ENCODE measurements at places on chromosomes 3 and 15. TPM values are rescaled to one million over a fixed set of nuclear protein-coding genes. Genes with fewer than 3 reads are reported as not detected.

NCKIPSD gene
- 32.5 TPM for total RNA-seq

GOLGA6B gene
- total RNA-seq: not detected

PRSS50 gene
- total RNA-seq: 0.54 TPM

STRA6 gene
- total RNA-seq: 0.12 TPM

ISL2 gene
- total RNA-seq: 3.8 TPM

GOLGA6L10 gene
- 0.81 TPM for total RNA-seq

CCR2 gene
- total RNA-seq: 0.77 TPM

MESP2 gene
- total RNA-seq: not detected

ST8SIA2 gene
- not detected for total RNA-seq

XRN1 gene
- total RNA-seq: 54.6 TPM

HEMK1 gene
- 11.6 TPM for total RNA-seq

NME9 gene
- total RNA-seq: 0.47 TPM

CHAC1 gene
- total RNA-seq: 1.8 TPM

GCNT3 gene
- total RNA-seq: not detected

LRRIQ4 gene
- total RNA-seq: not detected

CD47 gene
- total RNA-seq: 63.7 TPM

DNA sequence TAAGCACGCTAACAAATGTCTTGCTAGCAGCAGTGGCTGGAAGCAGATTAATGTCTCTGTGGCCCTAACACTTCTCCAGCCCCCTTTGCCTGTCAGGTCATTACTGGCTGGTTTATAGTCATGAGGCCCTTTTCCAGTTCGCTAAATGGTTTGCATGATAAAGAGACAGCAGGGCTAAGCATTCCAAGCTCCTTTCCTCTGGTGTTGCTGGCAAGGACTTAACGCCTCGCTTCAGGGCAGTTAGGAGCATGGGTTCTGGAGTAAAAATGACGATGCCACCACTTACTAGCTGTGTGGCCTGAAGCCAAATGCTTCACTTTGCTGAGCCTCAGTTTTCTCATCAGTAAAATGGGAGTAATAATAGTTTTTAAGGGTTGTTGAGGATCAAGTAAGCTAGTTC lies 185.9 kb downstream of the MEGF11 start:
- ATAC-seq: no peak

GRCh38 chr15:50425219-50425618 lies 1.0 kb downstream of the USP8 start:
- ATAC-seq: no peak

DNA sequence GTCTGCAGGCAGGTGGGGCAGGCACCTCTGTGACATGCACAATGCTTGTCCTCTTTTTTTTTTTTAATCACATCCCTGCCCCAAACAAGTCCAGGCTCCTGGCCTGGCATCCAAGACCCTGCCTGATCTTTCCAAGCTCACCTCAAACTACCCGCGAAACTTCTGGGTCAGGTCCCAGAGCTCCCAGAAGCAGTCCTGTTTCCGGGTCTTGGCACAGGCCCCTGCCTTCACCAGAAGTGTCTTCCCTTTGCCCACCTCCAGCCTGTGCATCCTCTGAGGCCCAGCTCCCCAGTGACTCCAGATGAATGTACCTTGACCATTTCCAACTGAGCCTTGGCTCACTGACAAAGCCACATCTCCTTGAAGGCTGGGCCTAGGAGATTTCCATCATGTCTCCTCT lies 23.0 kb downstream of the PLA2G4E start:
- no peak for ATAC-seq

- ATAC-seq: no peak
These were observed 40.8 kb downstream of the PLCH1 start for GRCh38 chr3:155704061-155704460.

DNA sequence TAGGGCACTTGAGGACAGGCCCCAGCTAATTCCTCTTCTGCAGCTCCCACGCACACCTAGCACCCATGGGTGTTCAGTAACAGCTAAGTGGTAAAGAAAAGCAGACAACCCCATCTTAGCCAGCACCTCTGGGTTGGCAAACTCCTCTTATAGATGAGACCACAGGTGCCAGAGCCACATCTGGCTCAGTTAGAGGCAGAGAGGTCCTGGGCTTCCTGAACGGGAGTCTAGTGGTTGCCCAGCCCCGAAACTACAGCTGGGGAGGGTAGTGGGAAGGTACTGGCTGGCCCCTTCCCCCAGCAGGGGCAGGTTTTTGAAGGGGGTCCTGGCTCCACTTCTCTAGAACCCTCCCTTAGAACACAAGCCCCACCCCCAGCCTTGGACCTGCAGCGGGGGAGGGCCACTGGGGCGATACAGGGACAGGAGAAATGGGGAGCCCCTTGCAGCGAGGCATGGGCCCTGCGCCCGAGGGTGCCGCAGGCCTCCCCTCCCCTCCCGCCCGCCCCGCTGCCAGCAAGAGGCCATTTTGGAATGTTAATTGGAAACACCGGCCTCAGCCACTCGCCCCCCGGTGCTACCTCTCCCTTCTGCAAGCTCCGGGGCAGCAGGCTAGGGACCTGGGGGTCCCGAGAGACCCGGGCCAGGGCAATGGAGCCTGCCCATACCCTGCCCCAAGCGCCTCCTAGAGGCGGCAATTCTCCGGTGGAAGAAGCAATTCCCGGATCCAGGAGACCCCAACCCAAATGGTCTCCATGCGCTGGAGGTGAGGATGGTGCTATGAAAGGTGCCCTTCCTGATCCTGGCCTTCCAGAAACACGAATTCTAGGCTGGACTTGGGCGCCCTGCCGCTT lies 1.5 kb downstream of the DUSP7 start:
- no peak for ATAC-seq

- ATAC-seq: no peak
These were observed 221.2 kb downstream of the SQOR start for GRCh38 chr15:45855907-45856579.

DNA sequence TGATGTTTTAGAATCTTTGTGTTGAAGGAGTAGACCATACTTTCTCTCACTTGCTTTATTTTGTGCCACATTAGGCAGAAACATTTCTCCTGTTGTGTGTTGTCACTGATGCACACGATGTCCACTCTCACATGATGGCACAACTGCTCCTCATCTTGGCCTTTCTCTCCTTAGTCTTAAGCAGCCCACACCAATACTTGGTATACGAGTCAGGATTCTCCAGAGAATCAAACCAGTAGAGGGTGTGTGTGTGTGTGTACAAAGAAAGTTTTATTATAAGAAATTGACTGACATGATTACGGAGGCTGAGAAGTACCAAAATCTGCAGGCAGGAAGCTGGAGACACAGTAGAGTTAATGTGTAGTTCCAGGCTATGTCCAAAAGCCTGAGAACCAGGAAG lies 187.1 kb downstream of the ALCAM start:
- ATAC-seq: no peak

GRCh38 chr15:65423976-65424679 lies 1.4 kb upstream of the IGDCC4 start:
- no peak for ATAC-seq

- no peak for ATAC-seq
These were observed 17.9 kb upstream of the ABI3BP start for GRCh38 chr3:101011136-101011535.

DNA sequence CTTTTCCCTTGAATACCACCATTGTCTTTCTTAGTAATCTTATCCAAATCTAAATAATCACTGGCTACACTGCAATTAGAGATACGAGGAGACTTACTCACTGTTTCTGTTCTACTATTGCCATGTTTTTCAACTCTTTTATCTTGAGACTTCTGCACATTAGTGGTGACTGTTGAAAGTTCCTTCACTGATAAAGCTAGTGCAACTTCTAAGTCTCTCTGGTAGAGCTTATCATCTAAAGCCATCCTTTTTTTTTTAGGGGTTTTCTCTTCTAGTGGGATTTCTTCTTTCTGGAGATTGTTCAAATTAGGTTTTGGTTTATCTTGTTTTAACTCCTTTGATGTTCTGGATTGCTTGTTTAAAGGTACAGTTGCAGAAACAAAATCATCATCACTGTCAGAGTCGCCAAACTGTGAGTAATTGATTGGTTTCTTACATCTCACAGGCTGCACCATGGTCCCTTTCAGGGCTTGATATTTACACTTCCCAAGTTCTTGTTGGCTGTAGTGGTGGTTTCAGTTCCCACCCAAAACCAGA lies 37.7 kb downstream of the NCK1 start:
- ATAC-seq: no peak

DNA sequence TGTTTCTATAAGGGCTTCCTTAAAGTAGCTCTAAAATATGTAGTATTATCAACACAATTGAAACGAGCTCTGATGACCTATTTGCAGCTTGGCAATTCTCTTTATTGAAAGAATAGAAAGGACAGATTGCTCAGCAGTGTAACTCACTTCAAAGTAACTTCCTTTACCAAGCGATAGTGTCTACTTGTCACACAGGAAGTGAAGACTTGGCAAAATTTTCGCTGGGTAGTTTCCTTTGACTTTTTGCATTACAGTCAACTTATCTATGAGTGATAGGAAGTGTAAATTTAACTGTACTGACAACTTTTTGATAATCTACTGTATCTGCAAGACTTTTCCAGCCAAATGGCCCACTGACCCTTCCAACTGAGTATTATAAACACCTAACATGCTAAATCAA lies 22.8 kb downstream of the SLC9A9 start:
- no peak for ATAC-seq

DNA sequence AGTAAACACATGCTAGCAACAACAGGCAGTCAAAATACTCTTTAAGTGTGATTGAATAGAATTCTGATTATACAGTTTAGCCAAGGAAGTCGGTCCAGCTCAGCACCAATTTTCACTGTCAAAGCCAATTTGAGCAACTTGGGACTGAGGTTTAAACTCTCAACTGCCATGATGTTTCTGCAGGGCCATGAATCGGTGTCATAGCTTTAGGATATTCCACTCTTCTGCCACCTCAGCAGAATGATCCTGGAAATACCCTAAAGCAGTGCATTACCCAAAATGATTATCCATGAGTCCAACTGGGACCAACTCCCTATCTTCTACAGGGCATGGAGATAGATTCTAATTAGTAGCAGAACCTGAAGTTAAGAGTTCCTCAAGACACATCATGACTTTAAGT lies 262.4 kb downstream of the RORA start:
- ATAC-seq: no peak

- ATAC-seq: no peak
These were observed 77.3 kb downstream of the NFKBIZ start for GRCh38 chr3:101926594-101927105.

- ATAC-seq: peak; percentile 92
These were observed 8.4 kb upstream of the GNAI2 start for GRCh38 chr3:50227390-50228183.

GRCh38 chr3:50633230-50633790 lies 16.4 kb downstream of the MAPKAPK3 start:
- ATAC-seq: no peak

DNA sequence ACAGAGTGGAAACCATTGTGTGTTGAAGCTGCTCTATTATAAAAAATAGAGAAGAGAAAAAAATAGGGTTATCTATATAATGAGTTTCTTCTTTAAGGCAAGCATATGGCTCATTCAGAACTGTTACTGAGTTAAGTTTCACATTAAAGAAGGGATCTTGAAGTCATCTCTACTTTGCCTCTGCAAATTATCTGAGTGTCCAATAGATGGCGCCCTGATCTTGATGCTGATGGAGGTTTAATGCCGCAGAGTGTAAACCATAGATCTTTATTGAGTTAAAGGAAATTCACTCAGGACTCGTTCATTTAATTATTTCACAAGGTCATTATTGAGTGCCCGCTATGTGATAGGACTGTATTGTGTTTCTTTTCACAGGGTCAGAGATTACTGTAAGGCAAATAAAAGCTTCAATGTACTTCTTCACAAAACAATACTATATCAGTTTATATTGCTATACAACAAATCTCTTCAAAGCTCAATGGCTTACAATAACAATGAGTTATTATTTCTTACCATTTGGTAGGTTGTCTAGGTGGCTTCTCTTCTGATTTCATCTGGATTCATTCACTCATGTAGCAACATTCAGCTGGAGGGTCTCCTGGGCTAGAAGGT lies 171.4 kb downstream of the NSUN3 start:
- no peak for ATAC-seq

DNA sequence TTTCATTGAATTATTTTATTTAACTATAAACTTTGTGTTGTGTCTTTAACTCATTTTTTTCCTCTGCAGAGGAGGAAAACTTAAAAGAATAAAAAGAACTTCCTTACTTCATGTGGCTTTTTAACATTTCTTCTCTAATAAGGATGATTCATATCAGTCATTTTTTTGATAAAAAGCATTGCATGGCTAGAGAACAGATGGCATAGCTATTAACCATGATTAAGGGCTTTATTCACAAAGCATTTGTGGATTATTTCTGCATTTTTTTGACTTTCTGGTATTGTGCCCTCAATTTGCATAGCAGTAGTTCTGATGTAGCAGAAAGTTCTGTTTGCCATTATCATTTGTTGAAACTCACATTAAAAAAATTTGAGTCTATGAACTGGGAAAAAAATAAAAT lies 540.8 kb downstream of the SI start:
- ATAC-seq: no peak

- ATAC-seq: no peak
These were observed 13.0 kb upstream of the UBR1 start for GRCh38 chr15:43118829-43119228.

- no peak for ATAC-seq
These were observed 298.9 kb upstream of the NR2F2 start for GRCh38 chr15:96031426-96032110.

DNA sequence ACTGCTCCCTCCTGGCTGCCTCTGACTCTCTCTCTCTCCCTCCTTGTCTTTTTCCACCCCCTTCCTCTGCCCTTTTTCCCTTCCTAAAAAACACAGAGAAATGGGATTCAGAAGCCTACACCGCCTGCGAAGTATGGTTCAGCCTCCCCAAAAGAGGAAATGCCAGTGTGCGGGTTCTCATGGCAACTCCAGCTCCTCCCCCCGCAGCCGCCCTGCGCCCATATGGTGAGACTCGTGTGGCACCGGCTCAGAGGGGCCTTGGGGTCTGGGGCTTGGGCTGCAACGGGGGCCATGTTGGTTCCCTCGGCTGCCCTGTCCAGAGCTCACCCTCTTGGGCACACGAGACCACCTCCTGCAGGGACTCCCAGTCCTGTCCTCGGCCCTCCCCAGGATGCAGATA lies 23.6 kb upstream of the LINGO1 start:
- no peak for ATAC-seq

GRCh38 chr15:95733931-95734330 lies 596.6 kb upstream of the NR2F2 start:
- ATAC-seq: no peak

- ATAC-seq: no peak
These were observed 67.5 kb upstream of the LRRFIP2 start for GRCh38 chr3:37241880-37242279.

DNA sequence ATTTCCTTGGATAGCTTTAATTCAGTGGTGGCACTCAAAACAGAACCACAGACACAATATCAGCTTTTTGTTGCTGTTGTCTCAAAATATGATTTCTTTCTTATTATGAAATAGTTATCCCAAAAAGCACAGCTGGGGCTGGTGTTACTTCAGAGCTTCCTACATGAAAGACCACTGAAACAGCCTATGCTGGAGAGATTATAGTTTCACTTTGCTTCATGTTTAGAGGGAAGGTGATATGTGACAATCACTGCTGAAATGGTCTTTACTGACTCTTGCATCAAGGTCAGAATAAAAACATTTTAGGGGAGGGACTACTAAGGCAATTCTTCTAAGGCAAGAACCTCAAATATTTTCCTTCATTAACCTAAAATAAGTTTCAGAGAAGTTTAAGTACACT lies 190.7 kb downstream of the TNIK start:
- ATAC-seq: no peak

GRCh38 chr3:46948830-46949671 lies 27.5 kb downstream of the CCDC12 start:
- ATAC-seq: peak; percentile 25

Data from gastroesophageal sphincter (tissue), 4 donors.